Motor neuron (in vitro differentiated cells): ENCODE measurements at places on chromosomes 2 and 18. TPM values are rescaled to one million over a fixed set of nuclear protein-coding genes. Genes with fewer than 3 reads are reported as not detected.

The KLHL41 gene
- 0.38 and 0.90 TPM in 2 replicates for total RNA-seq

The TGFA gene
- 0.33 and 0.36 TPM in 2 replicates for total RNA-seq

The RNU2-63P gene
- total RNA-seq, result 17.0 TPM in 1 of 2 replicates, not detected in the other

The SCG2 gene
- 0.35 and 0.38 TPM in 2 replicates for total RNA-seq

The MROH2A gene
- total RNA-seq, result not detected in 2 replicates

The HEATR5B gene
- 19.2 and 20.6 TPM in 2 replicates for total RNA-seq

The CRYGD gene
- 2.2 and 2.4 TPM in 2 replicates for total RNA-seq

GRCh38 chr2:196511258-196512168 lies 128.0 kb upstream of the CCDC150 start:
- no peak for ATAC-seq

- ATAC-seq, result no peak
These were observed 182.8 kb downstream of the NBAS start for GRCh38 chr2:15378148-15378908.

The XDH gene
- total RNA-seq, result 0.10 TPM in 1 of 2 replicates, not detected in the other

The ACMSD gene
- 0.65 TPM in 1 of 2 replicates, not detected in the other for total RNA-seq

GRCh38 chr2:123999681-124000080 lies 25.4 kb upstream of the CNTNAP5 start:
- no peak for ATAC-seq

GRCh38 chr2:168136392-168136977 lies 110.9 kb downstream of the STK39 start:
- peak; percentile 39 for ATAC-seq

DNA sequence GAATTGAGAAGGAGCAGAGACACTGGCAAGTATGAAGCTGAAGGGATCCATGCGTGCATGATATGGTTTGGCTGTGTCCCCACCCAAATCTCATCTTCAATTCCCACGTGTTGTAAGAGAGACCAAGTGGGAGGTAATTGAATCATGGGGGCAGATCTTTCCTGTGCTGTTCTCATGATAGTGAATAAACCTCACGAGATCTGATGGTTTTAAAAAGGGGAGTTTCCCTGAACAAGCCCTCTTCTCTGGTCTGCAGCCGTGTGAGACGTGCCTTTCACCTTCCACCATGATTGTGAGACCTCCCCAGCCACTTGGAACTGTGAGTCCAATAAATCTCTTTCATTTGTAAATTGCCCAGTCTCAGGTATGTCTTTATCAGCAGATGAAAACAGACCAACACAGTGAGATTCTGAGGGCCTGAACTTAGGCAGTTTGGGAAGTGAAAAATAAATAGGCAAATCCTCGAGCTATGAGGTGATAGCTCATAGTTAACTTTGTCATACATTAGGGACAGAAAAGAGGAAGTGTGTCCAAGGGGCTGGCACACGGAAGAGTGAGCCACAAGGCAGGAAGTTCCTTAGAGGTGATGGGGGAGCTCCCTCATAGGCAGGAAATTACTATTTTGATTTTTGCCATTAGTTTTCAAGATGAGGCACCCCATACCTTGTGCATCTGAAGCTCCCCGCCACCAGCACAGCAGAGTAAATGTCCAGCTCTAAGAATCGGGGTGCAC lies 658.8 kb upstream of the ID2 start:
- no peak for ATAC-seq

The MAB21L4 gene
- 0.08 and 0.09 TPM in 2 replicates for total RNA-seq

DNA sequence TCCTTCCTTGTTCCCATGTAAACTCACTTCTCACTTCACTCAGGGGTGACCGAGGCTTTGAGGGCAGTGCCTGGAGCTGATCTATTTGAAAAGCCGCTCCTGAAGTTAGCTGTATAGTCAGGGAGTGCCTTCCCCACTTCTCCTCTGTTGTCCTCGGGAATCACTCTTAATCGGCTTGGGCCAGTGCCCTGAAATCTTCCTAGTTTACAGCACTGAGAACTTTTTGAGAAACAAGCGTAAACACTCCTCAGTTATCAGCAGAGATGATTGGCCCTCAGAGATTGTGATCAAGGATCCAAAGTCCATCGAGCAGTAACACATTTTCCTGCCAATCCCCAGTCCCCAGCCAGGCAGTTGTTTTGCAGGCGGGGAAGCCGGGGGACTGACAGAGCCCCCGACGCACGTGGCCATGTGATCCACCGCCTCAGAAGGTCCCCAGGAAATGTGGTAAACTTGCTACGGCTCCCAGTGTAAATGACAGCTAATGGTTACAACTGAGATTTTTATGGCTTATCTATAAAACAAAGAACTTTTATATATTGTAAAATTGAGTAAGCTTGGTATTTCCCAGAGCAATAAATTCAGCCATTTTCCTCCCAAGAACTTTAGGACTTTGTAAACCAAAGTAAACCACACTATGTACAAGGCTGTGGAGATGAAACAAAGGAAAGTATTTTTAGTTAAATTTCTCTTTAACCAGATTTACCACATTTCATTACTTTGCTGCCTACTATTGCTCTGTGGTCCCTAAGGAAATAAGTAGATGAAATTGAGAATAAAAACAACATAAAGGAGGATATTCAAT lies 53.5 kb downstream of the C18orf63 start:
- ATAC-seq, result no peak
